ENCODE measurements at places on chromosomes 6 and 20.

- DNase-seq, result no peak
These were observed 46.1 kb downstream of the PHACTR3 start for GRCh38 chr20:59650418-59650817.

DNA sequence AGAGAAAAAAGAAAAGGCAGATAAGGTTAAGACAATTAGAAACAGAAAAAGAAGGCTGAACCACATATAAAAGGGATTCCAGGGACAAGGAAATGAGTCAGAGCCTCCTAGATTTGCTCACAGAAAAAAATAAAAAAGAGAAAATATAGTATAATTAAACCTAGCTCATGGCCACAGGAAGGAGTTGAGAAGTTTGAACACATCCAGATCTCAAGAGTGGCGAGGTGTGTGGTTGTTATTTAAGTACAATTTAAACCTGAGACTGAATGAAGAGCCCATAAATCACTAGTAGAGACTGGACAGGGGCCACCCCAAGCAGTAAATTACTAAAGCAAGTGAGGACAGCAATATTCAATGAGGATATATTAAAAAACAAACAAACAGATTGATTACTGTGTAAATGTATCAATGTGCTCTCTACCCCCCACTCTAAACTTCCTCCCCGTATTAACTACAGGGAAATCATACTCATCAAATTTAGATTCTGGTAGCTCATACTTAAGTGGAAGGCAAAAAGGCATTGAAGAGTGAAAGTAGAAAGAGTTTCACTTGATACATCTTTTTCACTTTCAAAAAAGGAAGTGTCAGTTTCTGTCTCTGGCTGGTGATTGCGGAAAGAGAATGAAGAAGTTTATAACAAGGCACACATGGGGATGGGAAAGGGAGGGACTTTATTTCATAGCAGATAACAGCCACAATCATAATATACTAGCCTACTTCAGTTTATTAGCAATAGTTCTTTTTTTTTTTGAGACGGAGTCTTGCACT lies 49.3 kb upstream of the SCAF8 start:
- no peak for DNase-seq

DNA sequence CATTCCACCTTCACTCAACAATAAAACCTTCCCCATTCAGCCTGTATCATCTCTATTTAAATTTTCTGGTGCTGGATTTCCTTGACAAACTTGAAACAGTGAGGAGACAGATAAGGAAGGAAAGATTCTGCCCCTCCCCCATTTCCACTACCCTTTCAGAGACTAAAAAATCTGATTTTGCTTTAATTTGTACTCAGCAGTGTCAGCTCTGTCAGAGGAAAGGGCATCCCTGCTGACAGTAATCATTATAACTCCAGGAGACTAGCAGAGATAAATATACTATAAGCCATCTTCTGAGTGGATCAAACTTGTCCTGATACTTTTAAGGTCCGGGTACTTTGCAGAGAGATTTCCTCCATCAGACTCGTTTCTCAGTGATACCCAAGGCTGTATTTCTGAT lies 155.6 kb downstream of the SAMD5 start:
- DNase-seq, result no peak

GRCh38 chr6:149680503-149680902 lies 32.0 kb upstream of the KATNA1 start:
- DNase-seq, result no peak

GRCh38 chr6:144654506-144654905 lies 369.4 kb downstream of the UTRN start:
- DNase-seq, result no peak

DNA sequence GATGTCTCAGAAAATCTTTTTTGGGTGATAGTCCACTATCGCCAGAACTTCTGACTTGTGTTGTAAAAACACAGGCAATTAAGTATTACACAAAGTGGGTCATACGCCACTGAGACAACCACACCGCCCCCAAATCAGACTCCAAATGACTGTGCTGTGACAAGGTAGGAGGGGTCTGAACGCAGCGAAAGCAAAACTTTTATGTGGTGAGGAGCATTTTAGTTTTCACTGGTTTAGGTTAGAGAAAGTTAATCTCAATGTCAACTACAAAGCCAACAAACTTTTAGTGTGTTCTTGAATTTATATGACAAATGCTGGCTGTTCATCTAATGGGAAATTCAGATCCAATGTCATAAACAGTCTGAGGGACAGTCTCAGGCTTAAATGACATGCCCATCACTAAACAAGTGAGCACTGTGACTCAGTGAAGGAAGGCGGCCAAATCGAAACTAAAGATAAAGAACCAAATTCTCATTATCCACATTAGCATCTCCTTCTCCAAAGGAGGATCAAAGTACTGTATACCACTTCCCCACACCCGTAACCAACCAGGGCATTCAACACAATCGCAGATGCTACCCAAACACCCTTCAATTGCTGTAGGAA lies 186.7 kb downstream of the GJA10 start:
- no peak for DNase-seq

DNA sequence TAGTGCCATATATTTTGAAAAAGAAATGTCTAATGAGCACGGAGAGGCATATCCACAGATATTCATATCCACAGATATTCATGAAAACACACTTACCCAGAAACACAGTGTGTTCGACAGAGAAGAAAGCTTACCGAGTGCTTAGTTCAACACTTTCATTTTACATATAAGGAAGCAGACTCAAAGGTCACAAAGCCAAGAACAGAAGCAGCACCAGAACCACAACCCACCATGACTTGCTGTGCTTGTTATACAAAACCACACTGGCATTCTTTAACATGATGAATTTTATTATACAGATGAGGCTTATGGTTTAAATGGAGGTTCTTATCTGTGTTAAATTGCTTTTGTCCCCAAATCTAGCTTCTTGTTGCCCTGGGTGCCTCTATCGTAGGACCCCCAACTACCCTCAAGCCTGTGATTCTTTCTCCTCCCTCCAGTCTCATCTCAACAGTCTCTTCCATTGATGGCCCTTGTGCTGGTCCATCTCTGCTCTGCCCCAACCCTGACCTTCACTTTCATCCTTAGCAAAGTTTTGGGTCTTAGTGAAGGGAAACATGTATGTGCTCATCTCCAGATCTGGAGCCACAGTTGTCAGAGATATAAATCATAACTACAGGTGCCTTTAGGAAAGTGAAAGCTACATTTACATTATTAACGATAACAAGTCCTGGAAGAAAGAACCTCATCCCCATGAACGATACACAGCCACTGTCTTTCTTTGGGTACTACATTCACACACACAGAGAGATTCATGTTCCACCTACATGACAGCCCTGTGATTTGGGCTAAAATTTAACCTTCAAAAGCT lies 40.0 kb downstream of the SF3B5 start:
- no peak for DNase-seq

- DNase-seq, result no peak
These were observed 11.4 kb downstream of the RIN2 start for GRCh38 chr20:19769507-19769906.

DNA sequence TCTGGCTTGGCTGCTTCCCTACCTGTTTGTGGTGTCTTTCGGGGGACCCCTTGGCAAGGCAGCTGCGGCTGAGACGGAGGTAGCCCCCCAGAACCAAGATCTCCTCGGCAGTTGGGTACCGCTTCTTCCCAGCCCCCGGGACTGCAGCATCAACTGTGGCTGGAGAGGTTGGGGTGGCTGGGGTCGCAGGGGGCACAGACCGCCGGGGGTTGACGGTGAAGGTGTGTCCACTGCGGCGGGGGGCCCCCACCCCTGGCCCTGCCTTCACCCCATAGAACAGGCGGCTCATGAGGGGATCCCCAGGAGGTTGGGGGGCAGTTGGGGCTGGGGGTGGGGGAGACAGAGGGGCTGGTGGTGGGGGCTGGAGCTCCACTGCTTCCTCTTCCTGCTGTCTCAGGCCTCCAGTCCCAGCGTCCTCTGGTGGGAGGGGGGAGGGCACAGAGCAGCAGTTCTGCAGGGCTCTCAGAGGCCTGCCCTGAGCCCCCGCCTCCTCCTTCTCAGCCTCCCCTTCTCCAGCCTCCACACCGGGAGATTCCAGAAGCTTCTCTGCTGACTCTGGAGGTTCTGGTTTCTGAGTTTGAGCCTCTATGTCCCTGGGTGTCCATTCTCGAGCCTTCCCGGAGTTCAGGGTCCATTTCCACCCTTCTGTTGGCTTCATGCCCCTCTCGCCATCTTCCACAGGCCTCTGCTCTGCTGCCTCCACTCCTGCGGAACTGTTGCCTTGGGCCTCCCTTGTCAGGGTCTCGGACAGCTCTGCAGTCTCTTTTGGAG lies 1.9 kb downstream of the PPP1R18 start:
- DNase-seq, result peak; percentile 60

DNA sequence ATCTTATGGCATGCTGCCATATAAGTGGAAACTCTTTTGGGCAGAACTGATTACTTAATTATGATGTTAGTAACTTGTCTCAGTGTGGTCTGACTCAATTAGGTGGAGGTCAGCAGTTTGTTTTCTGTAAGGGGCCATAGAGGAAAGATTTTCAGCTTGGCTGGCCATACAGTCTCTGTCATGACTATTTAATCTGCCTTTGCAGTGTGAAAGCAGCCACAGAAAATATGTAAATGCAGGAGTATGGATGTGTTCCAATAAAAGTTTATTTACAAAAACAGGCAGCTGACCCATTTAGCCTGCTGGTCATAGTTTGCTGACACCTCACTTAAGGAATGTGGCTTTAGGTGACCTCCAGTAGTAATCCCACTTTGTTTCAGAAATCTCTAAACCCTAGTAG lies 700.7 kb downstream of the EPM2A start:
- DNase-seq, result no peak

DNA sequence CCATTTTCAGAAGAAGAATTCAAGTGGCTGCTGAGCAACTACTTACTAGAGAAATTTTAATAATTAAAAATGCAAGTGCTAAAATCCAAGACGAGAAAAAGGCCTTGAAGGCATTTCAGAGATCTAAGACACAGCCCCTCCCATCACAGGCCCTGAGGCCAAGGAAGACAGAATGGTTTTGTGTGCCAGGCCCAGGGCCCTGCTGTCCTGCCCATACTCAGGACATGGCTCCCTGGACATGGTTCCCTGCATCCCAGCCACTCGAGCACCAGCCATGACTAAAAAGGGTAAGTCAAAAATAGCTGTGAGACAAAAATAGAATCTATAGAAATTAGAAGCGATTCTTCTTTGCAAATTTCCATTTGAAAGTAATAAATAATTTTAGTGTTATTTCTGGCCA lies 364.9 kb downstream of the COL12A1 start:
- DNase-seq, result no peak

DNA sequence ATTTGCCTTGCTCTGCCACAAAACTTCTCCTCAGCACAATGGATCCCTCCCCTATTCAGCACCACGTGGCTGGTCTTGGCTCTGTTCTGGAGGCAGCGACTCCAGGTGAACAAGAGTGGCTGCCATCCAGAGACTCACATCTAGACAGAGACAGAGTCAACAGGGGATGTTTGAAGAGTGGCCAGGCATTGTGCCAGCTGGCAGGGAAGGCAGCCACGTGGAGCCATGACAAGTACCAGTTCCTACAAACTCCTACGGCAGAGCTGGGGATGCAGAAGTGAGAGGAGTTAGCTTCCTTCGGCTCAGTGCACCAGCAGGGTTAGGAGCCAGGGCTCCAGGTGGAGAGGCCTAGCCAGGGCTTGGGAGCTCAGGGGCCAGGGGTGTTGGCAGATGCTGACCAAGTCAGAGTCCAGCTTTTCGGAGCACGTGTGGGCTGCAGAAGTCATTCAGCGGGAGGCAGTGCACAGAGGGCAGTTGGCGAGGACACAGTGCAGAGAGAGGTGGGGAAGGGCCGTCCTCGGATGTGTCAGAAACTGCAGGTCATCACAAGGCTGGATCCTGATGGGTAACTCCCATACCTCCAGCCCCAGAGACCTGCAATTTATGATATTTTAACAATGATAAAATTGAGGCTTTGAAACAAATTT lies 171.7 kb upstream of the PDE10A start:
- DNase-seq, result peak; percentile 72

DNA sequence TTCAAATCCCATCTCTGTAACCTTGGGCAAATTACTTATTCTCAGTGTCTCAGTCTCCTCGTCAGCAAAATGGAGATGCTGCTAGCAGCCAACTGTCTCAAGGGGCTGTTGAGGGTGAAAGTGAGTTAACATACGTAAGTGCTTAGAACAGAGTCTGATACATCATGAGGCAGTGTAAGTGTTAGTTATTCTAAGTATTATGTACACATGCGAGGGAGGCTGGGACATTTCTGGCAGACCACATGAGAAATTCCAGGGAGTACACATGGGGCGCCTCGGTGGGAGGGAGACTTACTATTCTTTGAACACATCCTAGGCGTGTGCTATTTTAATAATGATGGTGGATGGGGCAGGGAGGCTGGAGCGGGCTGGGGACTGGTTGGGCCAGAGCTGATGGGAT lies 99.1 kb downstream of the DLGAP4 start:
- no peak for DNase-seq

DNA sequence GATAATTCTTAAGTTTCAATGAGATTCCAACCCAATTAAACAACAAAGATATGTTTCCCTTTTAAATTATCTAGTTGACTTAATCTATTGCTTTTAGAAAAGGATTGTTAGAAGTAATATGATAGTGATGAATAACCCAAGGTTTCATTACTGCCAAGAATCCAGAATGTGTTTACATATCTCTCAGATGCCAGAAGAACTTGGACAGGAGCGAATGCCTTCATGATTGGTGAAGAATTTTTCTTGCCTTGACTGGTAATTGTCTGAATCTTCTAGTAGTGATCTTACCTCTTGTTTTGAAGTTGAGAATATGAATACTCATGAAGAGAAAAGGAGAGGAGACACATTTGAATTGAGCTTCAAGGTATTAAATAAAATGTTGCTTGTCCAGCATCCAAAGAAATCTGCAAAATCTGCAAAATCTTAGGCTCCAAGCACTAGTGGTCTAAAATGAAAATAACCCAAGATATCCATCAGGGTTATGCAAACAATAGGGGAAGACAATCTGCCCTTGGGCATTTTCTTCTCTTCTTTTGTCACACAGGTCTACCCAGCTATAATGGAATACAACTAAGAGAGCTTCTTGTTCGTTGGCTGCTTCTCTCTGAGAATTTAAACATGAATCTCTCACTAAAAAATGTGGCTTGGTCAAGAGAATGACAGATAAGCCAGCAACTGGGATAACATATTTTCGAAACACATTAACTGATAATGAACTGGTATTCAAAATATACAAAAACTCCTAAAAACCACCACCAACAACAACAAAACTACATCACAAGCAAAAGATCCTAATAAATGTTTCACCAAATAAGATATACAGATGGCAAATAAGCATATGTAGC lies 928.9 kb downstream of the EYS start:
- no peak for DNase-seq

GRCh38 chr20:57657535-57658446 lies 37.6 kb upstream of the ZBP1 start:
- peak; percentile 24 for DNase-seq

- no peak for DNase-seq
These were observed 12.9 kb upstream of the EMILIN3 start for GRCh38 chr20:41379551-41379950.

- DNase-seq, result peak; percentile 31
These were observed 703.8 kb downstream of the RFPL4B start for GRCh38 chr6:113050979-113051378.

GRCh38 chr6:145151624-145152023 lies 583.7 kb downstream of the EPM2A start:
- no peak for DNase-seq

DNA sequence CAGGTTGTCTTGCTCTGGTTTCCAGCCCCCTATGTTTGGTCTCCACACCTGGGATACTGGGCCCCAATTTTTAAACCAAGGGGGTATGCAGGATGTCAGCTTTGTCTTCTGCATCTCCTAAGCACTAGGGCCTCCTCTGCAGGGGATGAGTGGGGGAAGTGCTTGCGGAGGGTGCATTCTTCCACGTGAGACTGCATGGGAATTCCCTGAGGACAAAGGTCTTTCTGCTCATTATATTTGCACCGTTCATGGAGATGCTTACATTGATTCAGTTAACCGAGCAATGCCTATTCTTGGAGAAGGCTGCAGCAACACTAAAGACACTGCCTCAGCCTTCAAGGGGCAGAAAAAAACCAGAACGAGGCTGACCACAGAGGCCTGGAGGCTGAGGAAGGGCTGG lies 45.4 kb downstream of the RAB44 start:
- DNase-seq, result no peak

Data from femur (tissue), 1 donor.